ENCODE measurements at places on chromosomes 2 and 18. TPM values are rescaled to one million over a fixed set of nuclear protein-coding genes. Genes with fewer than 3 reads are reported as not detected.

GRCh38 chr2:147450661-147451510 is 393.9 kb upstream of the ACVR2A start:
- H3K4me1 ChIP-seq, result no peaks in the 10 kb centered on the region
- H3K36me3 ChIP-seq, result no peaks in the 10 kb centered on the region
- no peak overlapping the region for H3K4me3 ChIP-seq
- DNase-seq, result no peak
- H3K27me3 ChIP-seq, result no peaks in the 10 kb centered on the region

- DNase-seq, result no peak
- no peak overlapping the region for H3K4me3 ChIP-seq
- no peaks in the 10 kb centered on the region for H3K4me1 ChIP-seq
- H3K27me3 ChIP-seq, result peaks cover 13% of the 10 kb centered on the region
- no peaks in the 10 kb centered on the region for H3K36me3 ChIP-seq
Observed at GRCh38 chr2:217559084-217559483, 443.7 kb downstream of the TNS1 start.

DNA sequence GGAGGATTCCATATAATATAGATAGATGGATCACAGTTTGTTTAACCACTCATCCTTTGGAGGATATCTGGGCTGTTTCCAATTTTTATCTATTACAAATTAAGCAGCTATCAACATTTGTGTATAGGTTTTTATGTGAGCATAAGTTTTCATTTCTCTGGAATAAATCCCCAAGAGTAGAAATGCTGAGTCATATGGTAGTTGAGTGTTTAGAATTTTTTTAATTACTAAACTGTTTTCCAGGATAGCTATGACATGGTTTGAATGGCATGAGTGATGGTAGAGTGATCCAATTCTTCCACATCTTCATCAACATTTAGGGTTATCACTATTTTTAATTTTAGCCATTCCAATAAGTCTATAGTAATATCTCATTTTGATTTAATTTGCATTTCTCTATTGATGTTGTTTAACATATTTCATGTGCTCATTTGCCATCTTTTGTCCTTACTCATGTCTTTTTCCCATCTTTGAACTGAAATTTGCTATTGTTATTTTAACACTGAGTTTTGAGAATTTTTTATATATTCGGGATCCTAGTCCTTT is 31.4 kb downstream of the ABCB11 start:
- no peaks in the 10 kb centered on the region for H3K36me3 ChIP-seq
- peaks cover 8% of the 10 kb centered on the region for H3K4me1 ChIP-seq
- H3K27me3 ChIP-seq, result no peaks in the 10 kb centered on the region

DNA sequence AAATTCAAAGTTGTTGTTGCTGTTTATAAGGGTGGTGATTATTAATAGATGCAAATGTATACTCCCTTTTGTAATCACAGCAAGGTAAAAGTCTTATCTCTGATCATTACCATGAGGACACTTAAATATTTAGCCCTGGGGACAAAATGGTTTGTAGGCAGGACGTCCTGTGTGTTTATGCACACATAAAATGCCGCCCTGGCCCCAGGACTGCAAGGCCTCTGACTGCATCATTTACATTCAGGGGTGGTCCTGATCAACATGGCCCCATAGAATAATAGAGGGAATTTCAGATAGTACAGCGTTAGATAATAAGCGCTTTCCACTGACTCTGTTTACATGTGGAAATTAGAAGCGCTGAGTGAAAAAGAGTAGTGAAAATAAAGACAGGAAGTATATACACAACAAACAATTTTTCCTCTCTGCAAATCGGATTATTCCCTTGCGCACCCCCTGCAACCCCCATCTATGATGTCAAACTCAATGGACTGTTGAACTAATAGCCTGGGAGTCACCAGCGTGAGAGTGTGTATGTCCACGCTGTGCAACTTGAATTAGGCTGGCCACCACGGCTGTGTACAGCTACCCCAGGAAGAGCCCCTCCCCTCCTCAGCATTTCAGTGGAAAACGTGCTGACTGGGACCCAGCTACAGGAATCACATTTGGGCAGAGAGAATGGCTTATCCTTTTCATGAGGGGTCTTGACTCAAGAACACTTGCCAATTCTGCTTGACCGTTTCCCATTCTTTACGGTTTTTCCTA is 291.5 kb downstream of the SOX11 start:
- DNase-seq, result no peak
- no peak overlapping the region for H3K27ac ChIP-seq
- H3K27me3 ChIP-seq, result no peaks in the 10 kb centered on the region
- H3K4me1 ChIP-seq, result no peaks in the 10 kb centered on the region

- peaks cover 33% of the 10 kb centered on the region for H3K4me1 ChIP-seq
- no peaks in the 10 kb centered on the region for H3K36me3 ChIP-seq
- no peak for DNase-seq
- H3K4me3 ChIP-seq, result no peak overlapping the region
- H3K27ac ChIP-seq, result no peak overlapping the region
Observed at GRCh38 chr2:173571021-173571821, 216.5 kb downstream of the CDCA7 start.

- H3K4me3 ChIP-seq, result no peak overlapping the region
- no peaks in the 10 kb centered on the region for H3K27me3 ChIP-seq
- no peaks in the 10 kb centered on the region for H3K36me3 ChIP-seq
- no peaks in the 10 kb centered on the region for H3K4me1 ChIP-seq
Observed at GRCh38 chr2:119950966-119951365, 61.9 kb upstream of the EPB41L5 start.

The FHOD3 gene
- 6.9 TPM for polyA plus RNA-seq

The HRH4 gene
- 0.03 TPM for polyA plus RNA-seq

The FAM161A gene
- 2.1 TPM for polyA plus RNA-seq

The WDR7 gene
- 4.7 TPM for polyA plus RNA-seq

The POTEF gene
- not detected for polyA plus RNA-seq

The CROCC2 gene
- polyA plus RNA-seq, result not detected

The DNAJC10 gene
- 46.7 TPM for polyA plus RNA-seq

The KYNU gene
- polyA plus RNA-seq, result 3.9 TPM

The TMEM247 gene
- not detected for polyA plus RNA-seq

The SPC25 gene
- polyA plus RNA-seq, result 7.1 TPM

The ARHGAP28 gene
- 0.43 TPM for polyA plus RNA-seq

Data from keratinocyte (primary cell).